GM23248 (cell line): ENCODE measurements at places on chromosomes 13 and 19. TPM values are rescaled to one million over a fixed set of nuclear protein-coding genes. Genes with fewer than 3 reads are reported as not detected.

The ZNF480 gene
- total RNA-seq: 3.8 and 5.3 TPM in 2 replicates

DNA sequence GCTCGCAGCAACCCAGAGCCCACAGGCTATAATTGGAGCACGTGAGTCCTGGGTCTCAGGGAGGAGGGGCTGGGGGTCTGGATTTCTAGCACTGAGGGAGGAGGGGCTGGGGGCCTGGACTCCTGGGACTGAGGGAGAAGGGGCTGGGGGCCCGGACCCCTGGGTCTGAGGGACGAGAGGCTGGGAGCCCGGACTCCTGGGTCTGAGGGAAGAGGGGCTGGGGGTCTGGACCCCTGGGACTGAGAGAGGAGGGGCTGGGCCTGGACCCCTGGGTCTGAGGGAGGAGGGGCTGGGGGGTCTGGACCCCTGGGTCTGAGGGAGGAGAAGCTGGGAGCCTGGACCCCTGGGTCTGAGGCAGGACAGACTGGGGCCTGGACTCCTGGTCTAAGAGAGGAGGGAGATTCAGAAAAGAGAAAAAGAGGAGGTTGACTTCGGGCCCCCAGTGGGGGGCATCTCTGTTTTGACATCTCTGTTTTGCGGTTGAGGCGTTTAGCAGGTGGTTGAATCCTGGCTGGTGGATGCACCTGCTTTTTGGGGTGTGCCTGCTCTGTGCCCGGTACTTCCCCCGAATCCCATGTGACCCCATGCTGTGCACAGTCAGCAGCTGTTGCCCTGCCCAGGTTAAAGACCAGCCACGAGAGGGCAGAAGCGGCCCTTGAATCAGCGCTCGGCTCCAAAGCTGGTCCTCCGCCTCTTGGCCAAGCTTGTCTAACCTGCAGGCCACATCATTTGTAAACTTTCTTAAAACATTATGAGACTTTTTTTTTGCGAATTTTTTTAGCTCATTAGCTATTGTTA, 10.5 kb downstream of the PVR start:
- H3K4me3 ChIP-seq: no peak overlapping the region
- H3K36me3 ChIP-seq: peaks cover 77% of the 10 kb centered on the region
- no peaks in the 10 kb centered on the region; the same call in 1 of the 2 replicates for H3K4me1 ChIP-seq
- H3K27me3 ChIP-seq: no peaks in the 10 kb centered on the region
- DNase-seq: peak; percentile 71
- H3K27ac ChIP-seq: no peak overlapping the region

The MBD3 gene
- 134 and 153 TPM in 2 replicates for total RNA-seq

DNA sequence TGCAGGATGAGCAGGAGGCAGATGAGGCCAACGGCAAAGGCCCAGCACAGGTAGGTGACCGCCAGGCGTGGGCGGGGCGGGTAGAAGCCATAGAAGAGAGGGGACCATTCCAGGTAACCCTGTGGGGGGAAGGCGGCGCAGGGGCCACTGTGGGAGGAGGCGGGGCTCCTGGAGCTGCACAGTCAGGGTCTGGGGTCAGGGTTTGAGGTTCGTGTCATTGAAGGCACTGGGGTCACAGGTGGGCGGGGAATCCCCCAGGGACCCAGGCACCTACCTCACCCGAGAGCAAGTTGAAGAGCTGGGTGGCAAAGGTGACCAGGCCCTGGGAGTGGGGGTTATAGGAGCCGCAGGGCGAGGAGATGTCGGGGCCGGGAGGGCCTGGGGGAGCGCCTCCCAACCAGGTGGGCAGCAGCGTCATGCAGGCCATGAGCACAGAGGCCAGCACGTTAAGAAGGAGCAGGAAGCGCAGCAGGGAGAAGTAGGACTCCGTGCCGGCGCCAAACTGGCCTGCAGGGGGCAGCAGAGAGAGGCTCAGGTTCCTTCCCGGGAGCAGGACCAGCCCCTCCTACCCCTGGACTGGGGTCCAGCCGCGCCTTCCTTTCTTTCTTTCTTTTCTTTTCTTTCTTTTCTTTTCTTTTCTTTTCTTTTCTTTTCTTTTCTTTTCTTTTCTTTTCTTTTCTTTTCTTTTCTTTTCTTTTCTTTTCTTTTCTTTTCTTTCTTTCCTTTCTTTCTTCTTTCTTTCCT, 4.6 kb downstream of the TMC4 start:
- DNase-seq: peak; percentile 89
- H3K36me3 ChIP-seq: no peaks in the 10 kb centered on the region
- H3K4me1 ChIP-seq: no peaks in the 10 kb centered on the region
- H3K4me3 ChIP-seq: no peak overlapping the region
- H3K27ac ChIP-seq: no peak overlapping the region
- no peaks in the 10 kb centered on the region for H3K27me3 ChIP-seq

DNA sequence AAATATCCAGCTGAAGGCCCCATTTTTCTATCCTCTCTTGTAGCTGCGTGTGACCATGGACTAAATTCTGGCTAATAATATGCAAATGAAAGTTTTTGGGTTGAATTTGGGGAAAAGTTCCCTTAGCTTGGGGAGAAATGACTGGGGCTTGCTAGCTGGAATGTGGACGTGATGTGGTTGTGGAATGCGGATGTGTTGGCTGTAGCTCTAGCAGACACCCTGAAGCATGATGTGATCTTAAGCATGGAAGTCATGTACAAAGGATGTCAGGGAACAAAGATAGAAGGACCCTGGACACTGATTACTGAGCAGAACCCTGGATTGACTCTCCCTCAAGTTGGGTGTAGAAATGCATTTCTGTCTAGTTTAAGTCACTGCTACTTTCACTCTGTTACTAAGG, 25.4 kb upstream of the SCEL start:
- H3K36me3 ChIP-seq: no peaks in the 10 kb centered on the region
- H3K27ac ChIP-seq: no peak overlapping the region

DNA sequence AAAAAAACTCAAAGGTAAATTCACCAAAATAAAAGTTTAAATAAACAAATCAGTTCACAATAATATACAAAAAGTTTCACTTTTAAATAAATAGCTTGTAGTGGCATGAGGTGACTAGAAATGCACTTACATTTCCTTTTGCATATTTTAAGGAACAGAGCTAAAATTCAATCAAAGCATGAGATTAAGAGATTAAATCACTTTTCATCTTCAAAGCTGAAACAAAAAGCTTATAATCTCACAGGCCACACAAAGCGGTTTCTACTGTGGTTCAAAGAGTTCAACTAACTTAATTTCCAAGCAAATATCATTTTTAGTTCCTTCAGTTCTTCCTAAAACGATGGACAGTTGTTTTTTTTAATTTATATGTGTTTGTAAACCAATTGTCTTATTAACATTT, 38.9 kb downstream of the TSC22D1 start:
- H3K36me3 ChIP-seq: peaks cover 41% of the 10 kb centered on the region
- H3K4me1 ChIP-seq: no peaks in the 10 kb centered on the region
- H3K27ac ChIP-seq: no peak overlapping the region
- DNase-seq: no peak

DNA sequence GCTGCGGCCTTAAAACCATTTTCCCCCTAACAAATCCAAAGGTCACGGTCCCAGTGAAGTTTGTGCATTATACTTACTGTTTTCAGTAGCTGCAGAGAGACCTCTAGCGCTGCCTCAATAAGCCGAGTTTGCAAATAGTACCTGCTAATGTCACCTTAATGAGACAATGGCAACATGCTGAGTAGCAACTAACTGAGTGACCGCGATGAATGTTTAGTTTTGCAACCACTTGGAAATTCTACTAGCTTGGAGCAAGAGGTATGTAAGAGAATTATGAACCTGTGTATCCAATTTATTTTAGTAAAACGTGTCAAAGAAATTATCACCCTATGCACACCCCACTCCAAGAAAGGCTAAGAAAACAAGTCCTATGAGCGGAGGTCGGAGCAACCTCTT, 1.2 kb downstream of the KPNA3 start:
- peak; percentile 40 for DNase-seq
- peak overlapping the region; percentile 87 for H3K4me3 ChIP-seq
- peaks cover 13% of the 10 kb centered on the region for H3K4me1 ChIP-seq
- no peaks in the 10 kb centered on the region for H3K36me3 ChIP-seq
- H3K27ac ChIP-seq: peak overlapping the region; percentile 86

- peaks cover 6% of the 10 kb centered on the region; the same call in 1 of the 2 replicates for H3K4me1 ChIP-seq
- peaks cover 9% of the 10 kb centered on the region for H3K27me3 ChIP-seq
- no peak overlapping the region for H3K27ac ChIP-seq
- no peaks in the 10 kb centered on the region for H3K36me3 ChIP-seq
- no peak overlapping the region for H3K4me3 ChIP-seq
These were observed 140.0 kb downstream of the IRS2 start for GRCh38 chr13:109646423-109646822.

- H3K27me3 ChIP-seq: no peaks in the 10 kb centered on the region
- H3K4me1 ChIP-seq: no peaks in the 10 kb centered on the region
- H3K4me3 ChIP-seq: no peak overlapping the region
- H3K36me3 ChIP-seq: no peaks in the 10 kb centered on the region
These were observed 107.8 kb upstream of the ATXN8OS start for GRCh38 chr13:69999875-70000274.

DNA sequence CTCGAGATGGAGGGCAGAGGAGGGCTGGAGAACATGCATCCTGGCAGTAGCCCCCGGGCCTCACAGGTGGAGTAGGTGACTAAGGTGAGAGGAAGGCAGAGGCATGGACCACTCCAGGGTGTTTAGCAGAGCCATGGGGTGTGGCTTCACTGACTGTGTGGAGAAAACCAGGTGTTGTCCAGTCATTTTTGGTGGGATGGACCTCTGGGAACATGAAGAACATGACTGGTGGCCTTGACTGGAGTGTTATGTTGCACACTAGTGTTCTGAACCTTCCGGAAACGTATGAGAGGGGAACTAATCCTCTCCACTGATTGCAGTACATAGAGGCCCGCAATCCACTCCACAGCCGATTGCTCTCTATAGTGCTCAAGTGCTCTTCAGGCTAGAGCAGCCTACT, 16.9 kb downstream of the MED26 start:
- no peak overlapping the region for H3K27ac ChIP-seq
- no peaks in the 10 kb centered on the region for H3K36me3 ChIP-seq
- H3K4me3 ChIP-seq: no peak overlapping the region
- peaks cover 24% of the 10 kb centered on the region for H3K4me1 ChIP-seq
- H3K27me3 ChIP-seq: no peaks in the 10 kb centered on the region

DNA sequence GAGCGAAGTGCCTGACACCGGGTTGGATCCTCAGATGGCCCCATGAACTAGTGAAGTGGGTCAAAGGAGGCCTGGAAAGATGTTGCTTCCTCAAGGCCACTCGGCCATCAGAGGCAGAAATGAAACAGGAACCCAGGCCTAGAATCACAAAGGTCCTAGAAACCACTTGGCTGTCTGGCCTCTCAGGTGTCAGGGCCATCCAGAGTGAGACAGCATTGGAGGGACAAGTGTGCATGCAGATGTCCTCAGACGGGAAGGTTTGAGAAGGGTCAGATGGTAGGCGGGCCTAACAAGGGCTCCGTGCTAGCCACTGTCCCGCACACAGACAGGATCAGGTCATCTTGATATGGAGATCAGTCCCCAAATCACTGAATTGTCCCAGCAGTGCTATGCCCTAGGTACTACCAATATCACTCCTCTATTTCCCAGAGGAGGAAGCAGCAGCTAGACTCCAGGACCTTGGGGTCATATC, 14.3 kb downstream of the CCDC97 start:
- no peaks in the 10 kb centered on the region for H3K27me3 ChIP-seq
- peak; percentile 37 for DNase-seq
- peak overlapping the region; percentile 100 for H3K27ac ChIP-seq
- peaks cover 54% of the 10 kb centered on the region for H3K4me1 ChIP-seq
- H3K36me3 ChIP-seq: 0 out of 2 replicates have a peak, but pooled peaks cover 3% of the 10 kb centered on the region

The POGLUT2 gene
- 26.0 and 26.7 TPM in 2 replicates for total RNA-seq

DNA sequence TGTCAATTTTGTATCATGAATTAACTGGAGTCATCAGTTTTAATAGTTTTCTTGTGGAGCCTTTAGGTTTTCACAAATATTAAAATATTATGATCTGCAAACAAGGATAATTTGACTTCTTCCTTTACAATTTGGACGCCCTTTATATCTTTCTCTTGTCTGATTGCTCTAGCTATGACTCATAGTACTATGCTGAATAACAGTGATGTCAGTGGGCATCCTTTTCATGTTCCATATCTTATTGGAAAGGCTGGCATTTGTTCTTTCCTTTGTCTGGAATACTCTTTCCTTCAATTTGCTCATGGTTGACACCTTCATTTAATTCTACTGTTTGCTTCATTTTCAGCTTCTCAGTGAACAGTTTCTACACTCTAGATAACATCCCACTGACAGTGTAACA, 1129.3 kb downstream of the SLITRK5 start:
- H3K27ac ChIP-seq: no peak overlapping the region
- H3K4me3 ChIP-seq: no peak overlapping the region
